HFFc6 (cell line): ENCODE measurements at places on chromosomes 13 and 19. TPM values are rescaled to one million over a fixed set of nuclear protein-coding genes. Genes with fewer than 3 reads are reported as not detected.
A peak's percentile ranks its signal among the peaks of the same experiment; 100 is the strongest.

DNA sequence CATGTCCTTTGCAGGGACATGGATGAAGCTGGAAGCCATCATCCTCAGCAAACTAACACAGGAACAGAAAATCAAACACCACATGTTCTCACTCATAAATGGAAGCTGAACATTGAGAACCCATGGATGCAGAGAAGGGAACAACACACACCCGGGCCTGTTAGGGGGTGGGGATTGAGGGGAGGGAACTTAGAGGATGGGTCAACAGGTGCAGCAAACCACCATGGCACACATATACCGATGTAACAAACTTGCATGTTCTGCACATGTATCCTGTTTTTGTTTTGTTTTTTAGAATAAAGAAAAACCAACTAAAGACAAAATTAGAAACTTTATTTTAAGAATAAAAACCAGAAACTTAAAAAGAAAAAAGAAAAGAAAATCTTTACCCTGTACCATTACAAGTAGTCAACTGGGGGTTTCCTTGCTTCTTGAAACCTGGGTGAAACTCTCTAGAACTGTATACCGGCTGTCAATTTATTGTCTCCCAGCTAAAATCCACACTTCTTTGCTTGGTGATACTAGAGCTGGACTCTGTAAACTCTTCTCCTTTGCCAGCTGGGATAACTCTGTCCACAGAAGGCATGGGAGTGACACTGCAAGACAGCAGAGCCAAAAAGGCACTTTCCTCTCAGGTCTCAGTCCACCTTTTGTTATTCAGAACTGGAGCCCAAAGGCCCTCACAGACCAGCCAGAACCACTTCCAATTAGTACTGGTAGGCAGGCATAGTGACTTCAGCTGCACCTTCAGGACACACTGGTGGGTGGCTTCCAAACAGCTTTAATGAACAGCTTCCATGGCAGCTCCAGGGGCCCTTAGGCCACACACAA is 9.0 kb downstream of the MICU2 start:
- H3K4me3 ChIP-seq = no peak overlapping the region
- H3K27me3 ChIP-seq = peaks cover 2% of the 10 kb centered on the region; the same call in 1 of the 2 replicates
- no peak overlapping the region for H3K27ac ChIP-seq
- DNase-seq = no peak
- H3K4me1 ChIP-seq = peaks cover 38% of the 10 kb centered on the region

Gene CBLC
- not detected in 3 replicates for total RNA-seq

DNA sequence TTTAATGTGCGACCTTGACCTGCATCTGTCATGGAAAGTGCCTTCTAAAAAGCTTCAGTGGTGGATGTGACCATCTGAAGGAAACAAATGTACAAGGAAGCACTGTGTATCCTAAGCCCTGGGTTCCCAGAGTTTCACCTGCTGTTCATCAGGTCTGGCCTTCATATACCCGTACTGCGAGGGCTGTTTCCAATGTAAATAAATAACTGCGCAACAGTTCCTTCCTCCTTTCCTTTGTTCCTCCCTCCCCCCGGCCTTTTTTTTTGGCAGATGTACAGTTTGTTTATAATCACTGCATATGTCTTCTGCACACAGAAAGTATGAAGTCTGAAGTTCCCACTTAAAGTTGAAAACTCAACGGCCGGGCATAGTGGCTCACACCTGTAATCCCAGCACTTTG is 5.2 kb downstream of the FAAP24 start:
- no peaks in the 10 kb centered on the region for H3K4me1 ChIP-seq
- no peaks in the 10 kb centered on the region; the same call in 1 of the 2 replicates for H3K27me3 ChIP-seq
- no peak overlapping the region for H3K27ac ChIP-seq
- H3K36me3 ChIP-seq = peaks cover 4% of the 10 kb centered on the region; the same call in 1 of the 2 replicates
- DNase-seq = no peak

Gene SACS
- total RNA-seq = 41.9 to 49.2 TPM (median 48.4 TPM) in 3 replicates

Gene FBN3
- not detected in 3 replicates for total RNA-seq

DNA sequence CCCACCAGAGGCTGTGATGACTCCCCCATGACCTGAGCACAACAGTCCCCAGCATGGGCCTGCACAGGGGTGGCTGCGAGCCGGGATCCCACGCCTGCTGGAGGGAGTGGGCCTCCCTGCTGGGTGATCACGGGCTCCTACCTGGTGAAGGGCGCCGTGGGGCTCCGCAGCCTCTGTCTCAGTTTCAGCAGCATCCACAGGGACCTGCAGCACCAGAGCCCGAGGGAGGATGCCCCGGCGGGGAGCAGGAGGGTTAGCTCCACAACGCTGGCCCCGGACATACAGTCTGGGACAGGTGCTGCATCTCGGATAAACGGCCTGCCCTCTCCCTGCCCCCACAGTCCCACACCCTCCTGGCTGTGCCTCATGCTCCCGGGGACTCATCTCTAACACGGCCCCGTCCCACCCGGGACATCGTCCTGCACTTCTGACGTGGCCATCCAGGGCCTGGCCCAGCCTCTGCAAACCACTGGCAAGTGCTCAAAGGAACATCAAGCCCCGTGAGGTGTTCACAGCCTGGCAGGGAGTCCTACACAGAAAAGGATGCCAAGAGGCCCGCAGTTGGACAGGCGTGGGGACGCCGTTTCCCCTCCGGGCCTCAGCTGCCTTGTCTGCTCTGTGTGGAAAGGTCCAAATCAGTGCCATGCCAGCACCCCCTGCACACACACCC is 10.5 kb downstream of the PEX11G start:
- H3K27ac ChIP-seq = no peak overlapping the region
- no peaks in the 10 kb centered on the region for H3K36me3 ChIP-seq
- no peak for DNase-seq
- peaks cover 18% of the 10 kb centered on the region for H3K4me1 ChIP-seq
- peaks cover 16% of the 10 kb centered on the region for H3K27me3 ChIP-seq
- H3K4me3 ChIP-seq = no peak overlapping the region

- peaks cover 2% of the 10 kb centered on the region; the same call in 1 of the 2 replicates for H3K27me3 ChIP-seq
- DNase-seq = peak; percentile 50
- peaks cover 62% of the 10 kb centered on the region for H3K4me1 ChIP-seq
- peak overlapping the region; percentile 63 for H3K27ac ChIP-seq
Observed at GRCh38 chr19:48329167-48329891, 4.0 kb downstream of the EMP3 start.

Gene DIRAS1
- 14.4 to 21.6 TPM (median 16.5 TPM) in 3 replicates for total RNA-seq

- H3K27ac ChIP-seq = no peak overlapping the region
- no peak overlapping the region for H3K4me3 ChIP-seq
- peaks cover 6% of the 10 kb centered on the region for H3K27me3 ChIP-seq
- H3K4me1 ChIP-seq = peaks cover 6% of the 10 kb centered on the region
Observed at GRCh38 chr13:40348096-40348679, 318.3 kb downstream of the FOXO1 start.

Gene TEX26
- not detected in 2 replicates for total RNA-seq
